Stimulated activated CD8-positive, alpha-beta memory T cell treated with anti-CD3 and anti-CD28 coated beads, Interleukin-15, amount 100 ng/mL, for 1 hour (primary cell): ENCODE measurements at places on chromosomes 13 and 19.

- no peak for DNase-seq
Measured at GRCh38 chr13:98265692-98266551, 88.9 kb upstream of the RNF113B start.

DNA sequence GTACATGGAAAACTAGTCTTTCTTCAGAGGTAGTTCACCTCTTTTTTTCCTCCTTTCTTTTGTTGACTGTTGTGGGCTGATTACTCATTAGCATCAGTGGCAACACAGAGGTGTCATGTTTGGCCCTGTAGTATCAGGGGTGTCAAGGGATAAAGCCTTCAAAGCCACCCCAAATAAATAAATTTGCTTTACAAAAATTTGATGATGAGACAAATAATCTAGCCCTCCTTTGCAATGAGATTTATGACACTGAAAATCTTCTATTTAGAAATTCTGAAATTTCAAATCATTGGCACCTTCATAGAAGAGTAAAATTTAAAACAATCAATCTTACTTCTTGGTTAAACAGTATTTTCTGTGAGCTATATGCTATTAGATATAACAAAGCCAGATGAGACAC lies 1.9 kb downstream of the LACC1 start:
- DNase-seq, result no peak

DNA sequence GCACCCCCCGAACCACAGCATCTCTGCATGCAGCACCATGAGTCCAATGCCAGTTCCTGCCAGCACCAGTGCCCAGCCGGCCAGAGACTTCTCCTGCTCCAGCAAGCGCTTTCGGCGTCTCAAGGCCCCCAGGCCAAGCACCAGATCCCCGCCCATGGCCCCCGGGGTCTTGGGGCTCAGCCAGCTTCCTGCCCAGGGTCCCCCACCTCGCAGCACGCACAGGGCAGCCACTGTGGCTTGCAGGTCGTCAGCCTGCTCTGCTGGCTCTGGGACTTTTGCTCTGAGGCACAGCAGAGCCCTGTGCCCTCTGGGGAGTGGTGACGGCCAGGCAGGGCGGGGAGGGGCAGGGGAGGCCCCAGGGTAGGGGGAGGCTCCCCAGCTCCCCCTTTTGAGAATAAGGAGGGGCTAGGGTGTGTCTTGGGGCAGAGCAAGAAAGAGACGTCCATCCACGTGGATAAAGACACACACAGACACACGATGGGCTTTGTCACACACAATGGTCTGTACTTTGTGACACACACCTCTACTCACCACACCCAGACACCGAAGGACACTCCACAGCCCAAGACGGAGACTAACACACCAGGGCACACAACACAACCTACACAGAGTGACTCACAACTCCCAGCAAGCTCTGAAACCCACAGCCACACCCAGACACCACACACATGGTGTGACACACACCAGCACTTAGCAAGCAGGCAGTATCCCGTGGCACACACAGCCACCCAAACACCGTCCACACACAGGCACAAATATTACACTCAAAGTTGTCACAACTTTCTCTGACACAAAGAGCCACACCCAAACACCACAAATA lies at the start of gene KCNN4:
KCNN4 (minus strand) TSS at position 268 of the 820 bp plus-strand sequence; CDS start at position 156, 112 bp downstream.
- DNase-seq, result no peak

- no peak for DNase-seq
Measured at GRCh38 chr19:46830864-46831263, 19.8 kb downstream of the AP2S1 start.

DNA sequence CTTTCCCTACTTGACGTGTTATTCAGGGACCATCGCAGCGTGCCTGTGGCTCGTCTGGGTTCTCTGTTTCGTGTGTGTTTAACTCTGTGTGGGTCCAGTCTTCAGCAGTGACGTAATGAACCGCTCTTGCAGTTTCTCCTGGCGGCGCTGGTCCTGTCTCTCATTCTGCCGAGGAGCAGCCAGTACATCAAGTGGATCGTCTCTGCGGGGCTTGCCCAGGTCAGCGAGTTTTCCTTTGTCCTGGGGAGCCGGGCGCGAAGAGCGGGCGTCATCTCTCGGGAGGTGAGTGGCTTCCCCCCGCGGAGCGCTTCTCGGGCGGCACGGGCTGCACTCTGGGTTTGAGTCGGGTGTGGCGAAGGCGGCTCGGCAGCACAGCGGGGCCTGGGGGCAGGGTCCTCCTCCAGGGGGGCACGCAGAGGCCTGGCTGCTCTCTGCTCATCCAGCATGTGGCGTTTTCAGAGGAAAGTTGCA lies 36.3 kb upstream of the TFDP1 start:
- no peak for DNase-seq

- DNase-seq, result no peak
Measured at GRCh38 chr13:20241593-20241992, 9.5 kb upstream of the GJB6 start.

DNA sequence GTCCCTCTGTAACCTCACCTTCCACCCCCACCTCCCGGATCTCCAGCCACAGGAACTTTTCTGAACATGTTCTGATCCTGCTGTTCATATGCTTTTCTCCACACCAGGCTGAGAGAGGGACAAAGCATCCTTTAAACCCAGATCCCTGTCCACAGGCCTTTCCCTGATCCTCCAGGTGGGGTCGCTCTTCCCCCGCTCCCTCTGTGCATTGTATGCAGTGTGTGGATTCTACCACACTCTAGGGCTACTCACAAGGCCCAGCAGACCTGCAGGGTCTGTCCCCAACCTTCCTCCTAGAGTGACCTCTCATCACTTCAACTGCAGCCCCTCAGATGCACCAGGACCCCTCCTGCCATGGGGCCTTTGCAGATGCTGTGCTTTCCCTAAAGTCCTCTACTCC lies 1200.6 kb downstream of the UQCRFS1 start:
- DNase-seq, result no peak

GRCh38 chr13:61891401-61891800 lies 475.8 kb upstream of the PCDH20 start:
- no peak for DNase-seq

DNA sequence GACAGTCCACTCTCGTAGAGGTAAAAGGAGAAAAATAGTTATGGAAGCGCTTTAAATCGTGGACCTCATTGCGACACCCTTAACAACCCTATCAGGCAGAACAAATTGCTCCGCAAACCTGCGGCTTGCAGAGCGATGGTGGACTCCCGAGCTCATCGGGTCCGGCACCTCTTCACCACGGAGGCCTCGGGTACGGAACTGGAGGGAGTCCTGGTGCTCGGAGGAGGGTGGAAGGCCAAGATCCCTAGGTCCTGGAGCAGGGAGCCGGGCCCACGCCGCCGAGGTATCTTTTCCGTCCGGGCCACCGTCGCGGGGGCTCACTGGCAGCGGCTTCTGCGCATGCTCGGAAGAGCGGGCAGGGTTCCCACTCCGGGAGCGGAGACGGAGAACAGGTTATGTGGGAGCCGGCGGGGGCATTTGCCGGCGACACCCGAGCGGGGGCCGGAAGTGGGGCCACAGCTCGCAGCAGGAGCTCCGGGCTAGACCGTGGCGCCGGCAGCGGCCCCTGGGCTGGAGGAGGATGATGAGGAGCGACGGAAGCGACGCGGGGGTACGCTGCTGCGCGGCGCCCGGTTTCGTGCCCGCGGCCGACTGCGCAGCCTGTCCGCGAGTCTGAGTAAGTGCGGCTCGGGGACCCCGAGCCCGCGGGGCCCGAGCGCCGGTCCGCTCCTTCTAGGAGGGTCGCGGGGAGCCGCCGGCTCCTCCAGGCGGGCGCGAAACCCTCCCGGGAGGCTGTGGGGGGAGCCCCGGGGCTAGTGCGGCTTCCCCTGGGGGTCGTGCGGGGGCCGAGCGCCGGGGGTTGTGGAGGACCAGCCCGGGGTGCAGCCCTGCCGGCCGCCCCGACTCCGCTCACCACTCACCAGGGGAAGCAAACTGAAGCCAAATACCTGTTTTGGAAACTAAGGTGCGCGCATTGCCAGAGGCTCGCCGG lies at the start of gene ABHD13:
ABHD13 (plus strand) TSS at position 349 of the 931 bp plus-strand sequence. CDS start 10,827 bp downstream, outside the sequence.
- peak; percentile 69 for DNase-seq
